ENCODE measurements at places on chromosomes 3 and 15.

GRCh38 chr3:49276475-49277382, at the start of gene C3orf62:
Gene C3orf62, minus strand, starts transcription at chr3:49277232. Its CDS starts 360 bp downstream, at chr3:49276872.
- DNase-seq, result peak; percentile 95

DNA sequence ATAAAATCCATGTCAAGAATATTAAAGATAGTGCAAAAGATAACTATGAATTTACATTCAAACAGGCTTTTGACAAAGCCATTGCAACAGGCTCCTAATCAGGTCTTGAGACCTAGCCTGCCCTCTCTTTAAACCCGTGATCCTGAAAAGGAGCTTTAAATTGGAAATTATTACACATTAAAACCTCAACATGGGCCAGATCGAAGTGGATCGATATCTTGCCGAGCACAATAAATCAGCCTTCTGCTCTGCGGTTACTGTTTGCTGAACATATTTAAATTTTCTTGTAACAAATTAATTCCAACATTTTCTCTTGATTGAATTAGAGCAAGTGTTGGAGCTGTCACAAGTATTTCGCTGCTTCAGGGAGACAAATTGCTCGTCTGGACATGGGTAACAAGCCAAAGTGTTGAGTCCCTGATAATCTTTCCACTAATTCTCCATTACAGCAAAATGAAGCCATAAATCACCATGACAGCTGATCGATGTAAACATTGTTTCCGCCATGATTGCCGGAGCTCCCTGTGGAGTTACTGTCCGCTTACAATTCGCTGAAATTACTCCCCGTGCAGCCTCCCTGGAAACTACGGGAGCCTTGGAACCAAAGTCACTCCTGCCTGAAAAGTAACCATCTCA, 47.6 kb downstream of the SHOX2 start:
- DNase-seq, result no peak

DNA sequence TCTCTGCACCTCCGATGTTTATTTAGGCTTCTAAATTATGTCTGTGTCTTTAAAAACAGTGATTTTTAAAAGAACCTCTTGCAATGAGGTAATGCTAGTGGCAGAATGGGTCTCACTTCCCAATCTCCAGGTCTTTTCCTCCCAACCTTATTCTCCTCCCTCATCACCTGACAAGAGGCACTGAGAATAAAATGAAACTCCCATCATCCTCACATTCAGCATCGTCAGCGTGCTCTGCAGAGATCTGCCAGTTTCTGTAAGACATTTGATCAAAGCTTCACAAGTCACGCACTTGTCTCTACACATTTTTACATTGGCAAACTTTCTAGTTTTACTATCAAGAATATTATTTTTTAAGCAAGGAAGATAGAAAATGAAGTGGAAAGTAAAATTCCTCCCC, 420.5 kb downstream of the GABRB3 start:
- no peak for DNase-seq

DNA sequence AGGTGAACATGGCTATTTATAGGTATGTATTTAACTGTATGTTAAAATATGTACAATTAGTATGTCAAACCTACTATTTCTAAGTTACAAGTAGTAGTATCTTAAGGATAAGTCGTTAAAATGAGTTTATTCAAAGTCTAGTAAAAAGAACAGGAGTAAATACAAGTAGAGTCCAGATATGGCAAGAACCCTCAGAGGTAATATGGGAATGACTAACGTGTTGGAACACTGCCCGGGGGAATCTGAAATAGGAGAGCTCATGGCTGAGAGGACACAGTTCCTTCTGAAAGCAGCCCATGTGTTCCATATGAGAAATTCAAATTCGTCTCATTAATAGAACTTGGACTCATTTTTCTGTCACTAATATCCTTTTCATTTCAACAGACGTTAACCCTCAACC, 158.8 kb downstream of the CLSTN2 start:
- no peak for DNase-seq

GRCh38 chr15:29542994-29543393, 273.4 kb upstream of the NSMCE3 start:
- DNase-seq, result no peak

GRCh38 chr3:30368978-30369377, 237.4 kb upstream of the TGFBR2 start:
- DNase-seq, result no peak

- DNase-seq, result no peak
These were observed 26.8 kb downstream of the NPHP3 start for GRCh38 chr3:132695422-132695821.

DNA sequence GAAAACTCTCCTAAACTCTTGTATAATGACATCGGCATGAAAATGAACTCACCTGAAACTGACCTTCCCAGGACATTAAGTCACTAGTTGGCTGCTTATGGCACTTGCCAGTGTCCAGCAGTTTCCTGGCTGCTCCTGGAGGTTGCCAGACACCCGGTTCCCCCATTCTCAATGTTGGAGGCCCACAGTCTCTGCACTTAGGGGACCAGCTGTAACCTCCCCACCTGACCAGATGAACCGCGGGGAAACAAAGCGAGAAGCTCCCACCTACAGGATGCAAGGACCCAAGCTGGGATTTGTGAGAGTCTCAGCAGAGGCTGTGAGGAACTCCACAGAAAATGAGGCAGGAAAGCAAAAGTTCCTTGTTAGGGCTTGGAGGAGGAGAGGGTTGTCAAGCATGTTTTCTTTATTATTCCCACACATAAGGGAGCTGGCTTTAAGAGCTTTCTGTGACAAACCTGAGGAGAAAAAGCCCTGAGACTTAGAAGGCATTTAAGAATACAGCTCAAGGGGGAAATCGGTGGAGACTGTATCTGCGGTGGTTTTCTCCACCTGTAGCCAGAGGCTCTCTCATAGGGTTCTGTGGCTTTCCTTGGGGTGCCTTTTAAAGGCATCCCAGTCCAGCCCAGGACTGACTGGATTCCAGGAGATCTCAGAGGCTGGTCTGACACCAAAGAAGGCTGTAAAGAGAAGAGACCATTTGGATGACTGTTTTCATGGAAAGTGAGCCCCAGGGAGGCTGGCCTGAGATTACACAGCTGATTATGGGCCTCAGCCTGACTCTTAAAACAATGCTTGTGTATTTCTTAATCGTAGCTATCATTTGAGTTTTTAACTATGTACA, 4.6 kb downstream of the TPM1 start:
- DNase-seq, result no peak

DNA sequence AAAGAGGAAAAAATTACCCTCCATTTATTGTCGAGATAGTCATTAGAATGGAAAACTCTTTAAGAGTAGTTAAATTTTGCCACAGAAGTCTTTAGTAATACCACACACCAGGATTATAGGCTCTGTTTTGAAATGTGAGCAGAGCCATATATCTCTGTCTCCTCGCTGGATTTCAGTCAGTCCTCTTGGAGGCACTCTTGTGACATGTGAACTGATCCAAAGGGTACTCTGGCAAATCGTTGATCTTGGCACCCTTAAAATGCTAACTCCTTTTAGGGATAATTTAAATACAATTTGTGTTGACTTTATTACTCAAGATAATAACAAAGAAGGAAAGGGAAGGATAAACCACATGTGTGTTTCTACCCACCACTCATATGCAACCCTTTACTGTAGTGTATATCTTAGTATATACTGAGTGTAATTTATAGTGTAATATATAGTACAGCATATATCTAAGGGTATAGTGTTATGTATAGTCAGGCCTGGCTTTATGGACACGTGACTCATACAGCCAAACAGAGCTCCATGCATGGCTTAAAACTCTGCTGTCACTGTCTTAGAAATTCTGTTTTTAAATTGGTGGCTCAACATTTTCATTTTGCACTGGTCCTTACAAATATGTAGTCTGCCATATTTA, 12.3 kb upstream of the KPNA4 start:
- DNase-seq, result no peak

DNA sequence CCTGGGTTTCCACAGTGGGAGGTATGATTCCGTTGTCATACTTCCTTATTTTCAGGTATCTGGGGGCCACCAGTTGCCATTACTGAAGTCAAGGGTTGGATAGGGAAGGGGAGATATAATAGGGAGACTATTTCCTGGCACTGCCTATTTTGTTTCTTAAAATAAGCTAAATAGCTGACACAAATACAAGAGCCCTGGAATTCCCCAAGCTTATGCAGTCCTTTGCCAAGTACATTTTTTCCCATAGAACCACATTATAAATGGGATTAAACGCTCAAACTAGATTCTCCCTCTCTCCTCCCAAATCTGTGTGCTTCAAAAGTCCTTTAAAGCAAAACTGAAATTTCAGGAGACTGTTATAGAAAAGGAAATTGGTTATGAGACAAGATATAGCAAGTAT, 68.7 kb downstream of the AP4E1 start:
- DNase-seq, result no peak

GRCh38 chr15:29050870-29051269, 165.1 kb downstream of the APBA2 start:
- peak; percentile 28 for DNase-seq

- no peak for DNase-seq
These were observed 7.4 kb upstream of the BHLHE40 start for GRCh38 chr3:4971838-4972237.

DNA sequence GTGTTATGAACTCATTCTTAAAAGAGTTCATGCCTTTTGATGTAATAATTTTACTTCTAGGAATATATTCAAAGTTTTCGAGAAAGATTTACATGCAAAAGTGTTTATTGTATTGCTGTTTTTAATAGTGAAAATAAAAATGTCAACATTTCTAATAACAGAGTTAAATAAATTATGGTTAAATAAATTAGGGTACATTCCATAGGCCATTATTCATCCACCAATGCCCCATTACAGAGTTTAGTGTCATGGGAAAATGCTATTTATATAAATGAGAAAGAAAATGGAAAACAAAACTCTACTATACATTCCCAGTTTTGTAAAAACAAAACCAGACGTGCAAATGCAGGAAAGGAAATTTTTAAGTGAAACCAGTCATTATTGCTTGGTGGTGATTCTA, 538.1 kb upstream of the TBL1XR1 start:
- no peak for DNase-seq

DNA sequence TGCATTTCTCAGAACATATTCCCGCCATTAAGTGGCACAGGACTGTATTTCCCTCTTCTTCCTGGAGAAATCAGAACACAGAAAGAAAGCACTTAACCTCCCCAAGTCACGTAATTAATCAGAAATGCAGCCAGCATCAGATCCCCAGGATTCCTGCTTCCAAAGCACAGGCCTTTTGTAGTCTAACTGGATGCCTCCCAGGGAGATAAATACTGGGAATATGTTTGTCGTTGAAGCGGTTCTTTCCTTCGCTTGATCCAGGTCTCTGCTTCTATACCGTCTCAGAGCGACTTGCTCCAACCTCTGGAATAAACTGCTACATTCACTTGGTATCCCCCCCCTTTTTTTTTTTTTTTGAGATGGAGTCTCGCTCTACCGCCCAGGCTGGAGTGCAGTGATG, 198.6 kb downstream of the KBTBD8 start:
- no peak for DNase-seq

DNA sequence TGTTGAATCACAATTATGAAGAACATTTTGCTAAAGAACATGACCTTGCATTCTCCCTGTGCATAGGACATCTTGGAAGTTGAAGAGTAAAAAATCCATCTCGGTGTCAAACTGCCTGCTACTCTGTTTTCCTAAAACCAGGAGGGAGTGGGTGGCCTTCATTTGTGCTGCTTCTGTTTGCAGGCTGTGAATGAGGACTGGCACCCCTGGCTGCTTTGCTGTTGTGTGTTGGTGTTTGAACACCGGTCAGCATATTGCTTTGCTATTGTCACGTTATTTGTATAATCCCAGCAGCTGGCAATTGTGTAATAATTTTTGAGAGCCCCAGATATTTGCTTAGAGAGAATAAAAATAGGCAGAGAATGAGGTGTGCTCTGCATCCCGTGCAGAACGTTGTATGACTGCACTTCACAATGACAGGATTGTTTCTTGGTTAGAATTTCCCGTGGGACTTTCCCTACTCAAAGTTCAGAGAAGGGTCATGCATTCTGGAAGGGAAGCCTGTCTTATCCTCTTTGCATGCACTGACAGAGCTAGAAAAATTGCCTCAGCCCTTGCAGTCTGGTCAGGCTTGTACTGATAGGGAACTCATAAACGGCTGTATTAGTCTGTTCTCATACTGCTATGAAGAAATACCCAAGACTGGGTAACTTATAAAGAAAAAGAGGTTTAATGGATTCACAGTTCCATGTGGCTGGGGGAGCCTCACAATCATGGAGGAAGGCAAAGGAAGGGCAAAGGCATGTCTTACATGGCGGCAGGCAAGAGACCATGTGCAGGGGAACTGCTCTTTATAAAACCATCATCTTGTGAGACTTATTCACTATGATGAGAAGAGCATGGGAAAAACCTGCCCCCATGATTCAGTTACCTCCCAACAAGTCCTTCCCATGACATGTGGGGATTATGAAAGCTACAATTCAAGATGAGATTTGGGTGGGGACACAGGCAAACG, 16.3 kb downstream of the SV2B start:
- DNase-seq, result peak; percentile 17

GRCh38 chr3:142897807-142898206, 8.9 kb upstream of the PCOLCE2 start:
- DNase-seq, result no peak

DNA sequence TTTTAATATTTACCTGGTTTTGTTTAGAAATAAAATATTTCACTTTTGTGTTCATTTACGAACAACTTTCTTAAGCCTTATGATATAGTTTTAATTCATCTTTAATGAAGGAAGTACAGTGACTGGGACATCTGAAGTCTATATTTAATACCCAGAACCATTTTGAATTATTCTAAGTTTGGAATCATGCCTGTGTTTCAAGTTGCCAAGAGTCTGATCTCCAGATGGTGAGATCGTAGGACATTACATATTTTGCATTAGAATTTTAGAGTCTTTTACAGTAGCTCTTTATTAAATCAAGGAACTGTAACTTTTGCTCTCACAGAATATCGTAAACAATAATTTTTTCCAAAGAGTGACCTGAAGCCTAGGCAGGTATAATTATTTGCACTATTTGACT, 420.7 kb downstream of the SI start:
- no peak for DNase-seq

GRCh38 chr3:194840661-194841514, 155.2 kb downstream of the FAM43A start:
- no peak for DNase-seq

DNA sequence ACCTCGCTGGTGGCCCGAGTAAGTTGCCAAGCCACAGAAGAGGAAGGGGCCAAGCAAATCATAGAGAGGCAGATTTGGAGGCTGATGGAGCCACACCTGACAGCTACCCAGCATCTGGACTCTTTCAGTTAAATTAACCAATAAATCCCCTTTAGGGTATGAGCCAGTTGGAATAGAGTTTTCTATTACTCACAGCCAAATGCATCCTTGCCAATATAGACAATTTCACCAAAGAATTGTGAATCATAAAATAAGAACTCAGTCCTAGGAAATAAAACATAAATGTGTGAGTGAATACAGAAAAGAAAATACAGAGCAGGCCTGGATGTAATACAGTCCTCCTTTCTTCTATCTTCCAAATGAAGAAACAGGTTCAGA, 161.6 kb upstream of the ANKRD28 start:
- no peak for DNase-seq
